H7 (cell line): ENCODE measurements at places on chromosomes 16 and 17.

DNA sequence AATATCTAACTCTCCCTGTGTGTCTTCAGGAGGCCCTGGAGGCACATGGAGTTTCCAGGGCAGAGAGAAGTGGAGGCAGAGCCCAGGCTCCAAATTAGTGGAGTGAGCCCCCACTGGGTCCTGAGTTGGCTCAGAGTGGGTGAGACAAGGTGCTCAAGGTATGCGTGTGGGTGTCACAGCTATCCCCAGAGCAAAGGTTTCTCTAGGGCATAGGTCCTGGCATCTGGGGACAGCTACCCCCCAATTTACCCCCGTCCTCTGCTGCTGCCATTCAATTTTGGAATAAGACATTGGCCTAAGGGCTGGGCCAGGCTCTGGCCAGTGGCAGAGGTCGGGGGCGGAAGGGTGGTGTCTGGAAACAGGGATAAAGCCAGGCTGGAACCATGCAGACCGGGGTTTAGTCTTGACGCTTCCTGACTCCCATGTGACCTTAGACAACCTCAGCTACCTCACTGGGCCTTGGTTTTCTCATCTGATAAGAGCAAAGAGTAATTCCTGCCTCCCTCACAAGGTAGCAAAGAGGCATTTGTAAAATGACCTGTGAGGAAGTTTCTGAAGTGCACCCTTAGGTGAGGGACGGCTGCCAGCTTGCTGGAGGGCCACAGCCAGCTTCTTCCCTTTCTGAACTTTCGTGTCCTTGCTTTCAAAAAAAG lies 78.2 kb upstream of the TMEM97 start:
- DNase-seq, result no peak

DNA sequence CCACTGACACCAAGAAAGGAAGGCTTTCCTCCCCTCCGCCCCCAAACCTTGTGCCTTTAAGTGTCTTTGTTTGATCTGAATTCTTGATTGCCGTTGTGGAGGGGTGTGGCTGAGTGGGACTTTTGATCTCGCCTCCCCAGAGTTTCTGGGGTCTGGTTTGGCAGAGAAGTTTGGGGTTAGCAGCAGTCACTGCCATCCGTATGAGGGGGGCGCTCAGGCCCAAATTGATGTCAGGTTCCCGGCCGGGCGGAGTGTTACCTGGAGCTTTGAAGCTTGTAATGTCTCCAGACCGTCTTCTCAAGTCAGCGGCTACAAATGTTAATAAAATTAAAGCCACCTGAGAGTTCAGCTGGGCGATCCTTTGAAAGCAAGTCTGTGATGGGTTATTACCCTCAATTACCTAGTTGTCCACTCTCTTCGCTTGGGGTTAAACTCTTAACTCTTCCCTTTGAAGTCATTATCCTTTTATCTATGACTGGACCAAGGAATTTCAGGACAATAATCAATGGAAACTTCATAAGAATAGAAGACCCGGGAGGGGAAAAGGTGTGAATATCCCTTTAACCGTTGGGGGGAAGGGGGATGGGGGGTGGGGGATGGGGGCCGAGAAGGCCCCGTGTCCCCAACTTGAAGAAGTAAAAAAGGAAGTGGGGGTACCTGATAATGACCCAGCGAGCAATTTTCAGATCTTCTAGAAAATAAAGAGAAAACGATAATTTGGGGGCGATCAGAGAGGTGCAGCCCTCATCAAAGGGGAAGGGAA lies 31.8 kb upstream of the AXIN2 start:
- peak; percentile 61 for DNase-seq

GRCh38 chr16:13262270-13263090 lies 361.1 kb downstream of the SHISA9 start:
- no peak for DNase-seq

- peak; percentile 86 for DNase-seq
Measured at GRCh38 chr17:76265624-76266243, 586 bp downstream of the UBALD2 start.

DNA sequence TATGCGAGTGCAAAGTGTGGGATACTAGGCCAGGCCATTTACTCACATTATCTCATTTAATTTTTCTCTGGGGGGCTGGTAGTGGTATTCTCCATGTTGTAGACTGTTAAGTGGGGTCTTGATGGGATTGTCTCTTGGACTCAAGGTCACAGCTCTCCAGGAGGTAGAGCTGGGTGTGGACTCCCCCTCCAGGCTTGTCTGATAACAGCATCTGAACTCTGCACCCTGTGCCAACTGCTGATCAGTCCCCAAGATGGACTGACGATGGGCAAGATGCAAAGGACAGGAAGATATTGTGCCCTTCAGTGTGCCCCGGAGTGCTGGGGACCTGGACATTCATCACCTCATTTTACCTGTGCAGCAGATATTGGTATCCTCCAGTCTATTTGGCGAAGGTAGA lies 147.8 kb downstream of the MSI2 start:
- DNase-seq, result no peak

GRCh38 chr17:32549559-32549958 lies 62.8 kb downstream of the CDK5R1 start:
- no peak for DNase-seq

GRCh38 chr17:10556301-10557005 lies 7.0 kb upstream of the MYH2 start:
- no peak for DNase-seq

- DNase-seq, result no peak
Measured at GRCh38 chr17:17104494-17104893, 62.2 kb downstream of the MPRIP start.

GRCh38 chr16:58948244-58948643 lies 214.1 kb upstream of the GOT2 start:
- DNase-seq, result no peak

DNA sequence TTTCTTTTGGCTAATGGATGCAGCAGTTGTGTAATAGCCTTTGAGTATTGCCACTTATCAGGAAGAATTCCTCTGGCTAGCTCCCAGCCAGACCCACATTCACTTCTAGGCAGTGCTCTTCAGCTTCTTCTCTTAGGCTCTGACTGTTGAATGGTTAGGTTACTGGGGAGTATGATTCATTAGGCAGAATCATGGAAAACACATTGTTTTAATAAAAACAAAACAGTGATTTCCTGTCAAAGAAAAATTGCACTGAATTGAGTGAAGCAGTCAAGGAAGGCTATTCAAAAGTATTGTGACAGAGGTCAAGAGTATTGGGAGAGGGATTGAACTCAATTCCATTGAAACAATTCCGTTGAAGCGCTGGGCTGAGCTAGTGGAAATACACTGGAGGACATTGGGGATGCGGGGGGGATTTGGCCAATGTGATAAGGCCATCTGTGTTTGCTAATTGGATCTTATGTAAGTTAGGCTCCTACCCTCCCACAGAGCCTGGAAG lies 68.0 kb downstream of the CNTNAP4 start:
- no peak for DNase-seq
